ENCODE measurements at places on chromosomes 13 and 19.
A peak's percentile ranks its signal among the peaks of the same experiment; 100 is the strongest.

GRCh38 chr13:36432106-36432544, at the start of gene CCNA1:
CCNA1 (plus strand) TSS chr13:36432495; CDS start chr13:36433057, 562 bp downstream.
- peak; percentile 44 for DNase-seq

GRCh38 chr19:1839658-1840540, 8.4 kb downstream of the REXO1 start:
- no peak for DNase-seq

GRCh38 chr19:39705578-39706188, 1.4 kb downstream of the LGALS14 start:
- DNase-seq: peak; percentile 23

GRCh38 chr19:39929750-39930149, 4.7 kb downstream of the FCGBP start:
- no peak for DNase-seq

DNA sequence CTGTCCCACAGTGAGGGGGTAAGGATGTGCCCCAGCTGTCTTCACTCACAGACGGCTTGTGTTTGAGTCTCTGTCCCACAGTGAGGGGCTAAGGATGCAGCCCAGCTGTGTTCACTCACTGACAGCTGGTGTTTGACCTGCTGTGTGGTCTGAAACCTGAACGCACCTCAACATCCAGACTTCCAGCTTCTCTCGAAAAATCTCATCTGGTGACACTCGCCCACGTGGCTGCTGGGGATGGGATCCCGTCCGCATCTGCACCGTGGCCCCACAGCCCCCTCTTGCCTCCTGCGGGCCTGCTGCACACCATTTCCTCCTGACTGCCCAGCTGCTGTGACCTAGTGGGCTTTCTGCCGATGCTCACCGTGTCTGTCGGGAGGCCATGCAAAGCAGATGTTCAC, 27.3 kb downstream of the CHAF1A start:
- no peak for DNase-seq

DNA sequence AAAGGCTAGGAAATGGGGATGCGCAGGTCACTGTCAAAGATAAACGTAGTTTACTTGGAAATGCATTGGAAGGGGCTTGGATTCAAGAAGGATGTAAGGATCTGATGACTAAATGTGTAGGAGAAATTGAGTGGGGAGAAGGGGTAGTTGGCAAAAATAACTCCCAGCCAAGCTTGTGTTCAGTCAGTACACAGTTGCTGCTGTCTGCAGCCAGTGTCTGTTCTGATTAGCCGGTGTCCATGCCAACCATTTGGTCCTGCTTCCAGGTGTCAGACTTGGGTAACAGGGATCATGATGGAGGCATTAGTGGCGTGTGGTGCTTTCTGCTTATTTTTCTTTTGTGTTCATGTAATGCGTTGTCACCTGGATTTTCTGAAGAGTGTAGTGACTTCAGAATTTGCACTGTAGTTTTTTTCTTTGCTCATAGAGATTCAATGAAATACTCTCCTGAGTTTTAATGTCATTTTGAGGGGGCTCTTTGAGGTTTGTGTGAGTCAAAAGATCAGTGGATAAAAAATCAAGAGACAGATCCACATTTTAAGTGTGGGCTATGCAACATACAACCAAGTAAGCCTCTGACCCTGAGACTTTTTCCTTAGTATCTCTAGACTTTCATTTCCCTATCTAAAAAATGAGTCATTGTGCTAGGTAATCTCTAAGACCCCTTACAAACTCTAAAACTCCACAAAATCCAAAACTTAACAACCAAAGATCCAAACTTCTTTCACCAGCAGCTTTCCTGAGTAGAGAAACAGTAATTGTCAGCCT, 103.9 kb downstream of the WDFY2 start:
- DNase-seq: no peak

GRCh38 chr13:48188601-48189000, 44.4 kb upstream of the ITM2B start:
- no peak for DNase-seq

DNA sequence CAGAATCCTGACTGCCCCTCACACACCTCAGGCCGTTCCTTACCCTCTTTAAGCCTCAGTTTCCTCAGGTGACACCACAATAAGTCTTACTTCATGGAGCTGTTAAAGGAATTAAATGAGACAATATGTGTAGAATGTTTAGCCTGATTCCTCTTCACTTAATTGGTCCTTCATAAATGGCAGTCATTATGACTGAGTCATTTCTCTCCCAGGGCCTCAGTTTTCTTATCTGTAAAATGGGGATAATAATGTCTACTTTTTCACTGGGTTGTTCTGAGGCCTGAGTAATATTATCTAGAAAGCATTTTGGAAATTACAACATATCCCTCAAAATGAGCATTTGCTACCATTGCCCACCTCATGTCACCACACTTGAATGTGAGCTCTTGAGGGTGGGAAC, 21.6 kb downstream of the POU2F2 start:
- DNase-seq: no peak

DNA sequence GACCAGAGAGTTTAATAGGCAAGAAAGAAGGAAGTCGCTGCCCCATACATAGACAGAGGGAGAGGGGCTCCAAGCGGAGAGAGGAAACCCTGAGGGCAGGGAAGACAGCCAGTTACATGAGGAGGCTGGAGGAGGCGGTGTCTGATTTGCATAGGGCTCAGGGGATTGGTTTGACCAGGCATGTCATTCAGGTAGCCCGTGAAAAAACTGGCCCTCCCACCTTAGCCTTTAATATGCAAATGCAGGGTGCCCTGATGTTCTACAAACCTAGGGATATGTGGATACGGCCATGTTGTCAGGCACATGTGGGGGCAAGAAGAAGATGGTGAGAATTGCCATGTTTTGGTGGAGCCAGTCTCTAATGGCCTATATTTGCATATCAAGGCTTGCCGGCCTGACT, 1461.6 kb downstream of the PCDH9 start:
- DNase-seq: no peak

DNA sequence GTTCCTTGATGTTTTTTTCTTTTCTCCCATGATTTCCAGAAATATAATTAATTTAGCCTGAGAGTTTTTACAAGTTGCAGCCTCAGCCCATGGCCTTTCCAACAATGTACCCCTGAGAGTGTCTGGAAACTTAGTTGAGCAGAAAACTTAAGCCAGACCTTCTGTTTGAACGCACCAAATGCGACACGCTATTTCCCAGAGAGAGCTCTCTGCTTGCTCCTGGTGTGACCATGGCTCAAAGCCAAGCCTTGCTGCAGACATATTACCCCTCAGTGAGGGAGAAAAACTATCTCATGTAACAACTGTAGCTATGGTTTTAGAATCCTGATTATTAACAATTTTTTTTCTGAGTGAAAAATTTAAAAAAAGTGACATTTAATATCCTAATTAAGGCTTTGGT, 1204.5 kb upstream of the SLC10A2 start:
- DNase-seq: no peak

All from fibroblast of pulmonary artery (primary cell).